ENCODE measurements at places on chromosomes 2 and 18.

- no peak for DNase-seq
Observed at GRCh38 chr18:49070552-49070951, 119.8 kb upstream of the SMAD7 start.

DNA sequence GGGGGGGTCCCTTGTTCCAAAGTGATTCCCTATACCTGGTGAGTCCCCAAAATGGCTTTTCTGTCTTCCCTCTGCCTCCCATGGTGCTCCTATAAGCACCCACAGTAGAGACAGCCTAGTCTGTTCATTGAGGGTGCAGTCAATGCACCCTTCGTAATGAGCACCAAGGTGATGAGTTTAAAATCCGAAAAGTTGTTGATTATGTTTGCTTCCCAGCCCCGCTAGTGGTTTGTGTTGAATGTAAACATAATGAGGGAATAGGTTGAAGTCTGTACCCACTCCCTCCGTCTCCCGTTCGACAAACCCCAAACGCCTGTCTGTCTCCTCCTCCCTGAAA lies 2.3 kb downstream of the FOSL2 start:
- no peak for DNase-seq

DNA sequence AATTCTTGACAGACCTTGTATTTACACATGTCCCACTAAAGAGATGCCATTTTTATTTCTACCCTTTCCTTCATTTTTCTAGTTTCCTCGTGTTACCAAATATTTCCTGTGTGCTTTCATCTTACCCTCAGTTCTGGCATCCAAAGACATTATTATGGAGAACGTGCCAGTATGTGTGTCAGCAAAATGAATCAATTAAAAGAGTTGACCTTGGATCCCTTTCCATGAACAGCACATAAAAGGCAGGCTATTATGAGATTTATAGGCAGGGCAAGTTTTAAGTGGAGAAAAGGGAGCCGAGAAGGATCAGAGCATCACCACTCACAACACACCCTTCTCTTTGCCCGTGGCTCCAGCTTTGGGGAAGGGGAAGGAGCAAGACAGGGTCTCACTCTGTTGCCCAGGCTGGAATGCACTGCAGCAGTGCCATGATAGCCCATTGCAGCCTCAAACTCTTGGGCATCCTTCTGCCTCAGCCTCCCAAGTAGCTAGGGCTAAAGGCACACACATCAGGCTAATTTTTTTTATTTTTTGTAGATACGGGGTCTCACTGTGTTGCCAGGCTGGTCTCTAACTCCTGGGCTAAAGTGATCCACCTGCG lies 149.9 kb downstream of the GFPT1 start:
- no peak for DNase-seq

DNA sequence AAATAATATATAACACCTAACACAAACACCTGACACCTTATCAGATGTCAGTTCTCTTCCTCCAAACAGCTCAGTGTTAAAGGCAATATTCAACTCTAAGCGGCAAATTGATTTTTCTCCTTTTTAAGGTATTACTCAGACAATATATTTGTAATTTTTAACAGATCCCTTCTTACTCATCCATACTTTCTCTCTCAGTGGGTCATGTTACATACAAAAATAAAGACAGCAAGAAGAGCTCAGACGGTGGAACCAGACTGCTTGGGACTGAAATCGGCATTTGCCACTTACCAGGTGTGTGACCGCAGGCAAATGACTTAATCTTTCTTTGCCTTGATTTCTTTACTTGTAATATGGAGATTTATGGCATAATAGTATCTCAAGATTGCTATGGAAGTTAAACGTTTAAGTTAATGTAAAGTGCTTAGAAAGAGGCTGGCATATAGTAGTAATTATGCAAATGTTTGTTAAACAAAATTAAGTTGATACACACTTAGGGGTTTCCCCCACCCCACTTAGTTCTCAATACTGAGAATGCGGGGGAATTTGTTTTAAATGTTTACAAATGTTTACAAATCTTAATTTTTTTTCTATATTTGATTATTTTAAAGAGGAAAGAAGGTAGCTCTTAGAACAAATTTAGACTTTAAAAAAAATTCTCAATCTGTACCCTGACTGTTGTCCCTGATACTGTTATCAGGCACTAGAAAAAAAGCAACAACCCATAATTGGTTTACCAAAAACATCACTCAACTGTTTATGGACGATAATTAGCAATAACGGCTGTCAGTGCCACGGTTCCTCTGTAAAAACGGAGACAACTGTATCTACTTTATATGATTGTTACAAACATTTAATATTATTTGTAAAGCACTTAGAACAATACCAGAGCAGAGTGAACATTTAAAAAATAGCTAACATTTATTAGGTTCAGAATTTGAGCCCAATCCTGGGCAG lies 25.6 kb downstream of the MAP3K2 start:
- DNase-seq, result peak; percentile 2

DNA sequence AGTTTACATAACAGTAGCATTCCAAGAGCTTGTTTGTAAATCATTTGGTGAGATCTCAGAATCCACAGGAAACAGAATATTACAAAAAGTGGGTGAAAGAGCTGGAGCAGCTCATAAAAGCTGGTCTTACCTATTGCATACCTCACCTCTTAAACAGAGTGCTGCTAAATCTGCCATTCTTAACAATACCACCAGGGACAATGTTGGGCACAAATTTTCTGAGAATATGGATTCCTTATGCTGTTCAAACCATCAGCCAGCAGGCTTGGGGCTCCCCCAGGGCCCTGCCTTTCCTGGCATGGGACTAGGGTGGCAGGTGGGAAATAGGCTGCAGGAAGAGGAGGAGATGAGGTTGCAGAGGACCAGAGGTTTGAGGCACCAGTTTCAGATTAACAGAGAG lies 55.6 kb downstream of the TGFA start:
- DNase-seq, result peak; percentile 7

DNA sequence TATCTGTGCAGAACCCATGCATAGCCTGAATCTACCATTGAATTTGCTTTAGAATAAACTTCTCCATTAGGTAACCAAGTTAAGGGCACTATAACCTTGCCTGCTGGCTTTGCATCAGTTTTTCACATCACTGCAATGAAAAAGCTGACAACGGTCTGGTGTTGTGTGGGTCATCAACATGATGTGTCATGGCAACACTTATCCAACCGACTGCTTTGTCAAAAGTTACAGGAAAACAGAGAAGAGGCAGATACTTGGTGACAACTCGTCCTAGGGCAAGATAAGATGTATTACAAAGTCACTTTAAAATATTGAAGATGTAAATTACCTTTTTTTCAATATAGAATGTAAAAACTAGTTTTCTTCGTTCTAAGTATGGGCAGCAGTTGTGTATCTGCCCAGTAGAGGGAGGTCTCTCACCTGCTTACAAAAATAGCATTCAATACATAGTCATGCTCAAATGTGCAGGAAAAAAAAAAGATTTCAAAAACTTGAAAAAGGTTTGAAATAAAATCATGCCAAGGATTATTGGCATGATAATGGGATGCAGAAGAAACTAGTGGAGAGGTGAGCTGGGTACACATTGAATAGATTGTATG lies 96.3 kb downstream of the EVA1A start:
- DNase-seq, result no peak

DNA sequence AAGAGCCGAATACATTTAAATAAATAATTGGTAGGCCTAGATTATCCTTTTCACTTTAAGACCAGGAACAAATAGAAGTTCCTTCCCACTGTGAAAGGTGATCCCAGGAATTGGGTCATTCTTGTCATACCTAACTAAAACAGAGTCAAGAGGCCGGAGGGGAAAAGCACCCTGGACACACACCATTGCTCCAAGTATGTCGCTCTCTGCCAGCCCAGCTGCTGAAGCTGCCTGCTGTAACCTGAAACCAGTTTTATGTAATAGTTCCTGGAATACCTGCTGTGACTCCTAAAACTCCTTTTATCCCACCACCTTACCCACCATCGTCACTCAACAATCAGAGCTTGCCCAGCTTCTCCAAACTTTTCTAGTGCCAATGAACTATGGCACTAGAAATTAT lies 217.1 kb downstream of the PTPRM start:
- DNase-seq, result no peak

- no peak for DNase-seq
Observed at GRCh38 chr2:239302808-239303557, 97.8 kb downstream of the HDAC4 start.

GRCh38 chr2:95074663-95075439 lies 46.8 kb downstream of the MRPS5 start:
- DNase-seq, result no peak
